Stimulated activated CD8-positive, alpha-beta memory T cell treated with anti-CD3 and anti-CD28 coated beads, Interleukin-4, amount 100 ng/mL, for 4 hours (primary cell): ENCODE measurements at places on chromosomes 2 and 18.

- DNase-seq, result peak; percentile 75
These were observed 8.4 kb upstream of the MGAT5 start for GRCh38 chr2:134245340-134245984.

DNA sequence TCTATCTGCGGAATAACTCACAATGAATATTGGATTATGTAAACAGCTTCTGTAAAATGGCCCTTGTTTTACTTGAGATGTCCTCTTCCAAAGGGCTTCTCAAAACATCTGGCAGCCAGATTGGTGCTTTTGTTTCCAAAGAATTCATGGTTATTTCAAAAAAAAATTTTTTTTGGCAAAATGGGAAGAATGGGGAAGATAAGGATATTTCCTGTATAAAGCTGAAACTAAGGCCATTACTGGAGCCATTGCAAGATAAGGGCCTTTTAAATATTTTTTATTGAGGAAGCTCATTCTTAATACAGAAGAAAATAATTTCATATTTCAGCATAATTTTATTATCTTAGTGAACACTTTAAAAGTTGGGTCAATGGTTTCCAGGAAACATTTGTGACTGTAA is 259.1 kb downstream of the GALNT13 start:
- DNase-seq, result no peak

GRCh38 chr2:156379071-156379470 is 46.5 kb upstream of the NR4A2 start:
- DNase-seq, result no peak

GRCh38 chr2:63663013-63663864 is 74.5 kb downstream of the MDH1 start:
- DNase-seq, result no peak

DNA sequence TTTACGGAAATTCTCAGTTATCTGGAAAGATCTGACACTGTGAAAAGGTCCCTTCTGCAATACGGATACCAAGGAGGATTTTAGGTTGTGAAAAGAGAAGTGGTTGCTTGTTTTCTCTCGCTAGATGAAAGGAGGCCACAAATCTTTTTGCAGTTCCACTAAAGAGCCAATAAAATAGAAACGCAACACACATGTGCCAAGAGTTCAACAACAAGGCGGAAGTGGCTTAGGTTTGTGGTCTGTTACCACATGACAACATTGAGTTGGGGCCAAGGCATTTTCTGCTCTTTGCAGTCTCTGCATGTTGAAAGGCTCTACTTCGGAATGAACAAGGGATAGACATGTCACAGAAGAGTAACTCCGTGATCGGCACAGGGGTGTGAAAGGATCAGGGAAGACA is 115.7 kb upstream of the OSR1 start:
- no peak for DNase-seq

GRCh38 chr2:26279886-26280285 is 35.1 kb downstream of the HADHB start:
- DNase-seq, result no peak

DNA sequence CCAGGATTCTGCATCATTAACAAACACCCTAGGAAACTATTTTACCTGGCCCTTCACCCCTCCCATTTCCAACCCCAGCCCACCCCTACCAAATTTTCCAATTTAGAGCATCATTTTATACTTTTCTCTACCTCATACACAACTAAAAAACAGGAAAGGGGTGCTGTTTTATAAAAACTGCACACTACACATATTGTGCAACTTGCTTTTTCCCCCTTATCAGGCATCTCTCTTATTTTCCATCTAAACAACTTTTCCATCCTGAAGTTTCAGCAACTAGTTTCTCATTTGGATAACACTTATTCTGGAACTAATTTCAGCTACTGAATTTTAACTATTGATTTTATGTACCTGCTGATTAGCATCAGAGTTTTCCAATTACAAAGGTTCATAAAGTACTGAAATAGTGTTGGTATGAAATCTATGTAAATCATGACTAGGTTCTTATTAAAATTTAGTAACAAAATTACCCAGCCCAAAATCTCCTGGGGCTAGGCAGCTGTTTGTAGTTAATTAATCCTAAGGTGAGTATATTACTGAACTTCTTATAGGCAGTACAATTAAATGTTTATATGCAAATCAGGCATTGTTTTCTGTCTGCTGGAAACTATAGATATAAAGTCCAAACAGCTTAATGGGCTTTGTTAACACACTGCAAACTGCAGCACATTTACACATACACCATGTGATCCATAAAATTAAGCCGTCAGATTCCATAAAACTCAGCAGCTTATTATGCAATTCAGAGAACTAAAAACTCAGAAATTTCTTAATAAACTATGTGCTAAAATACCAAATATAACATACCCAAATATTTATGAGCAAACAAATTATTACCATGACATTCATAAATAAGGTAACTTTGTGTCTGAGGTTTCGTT is 7.9 kb downstream of the SF3B1 start:
- no peak for DNase-seq
